HCEC 1CT (cell line): ENCODE measurements at places on chromosomes 13 and 19.
A peak's percentile ranks its signal among the peaks of the same experiment; 100 is the strongest.

GRCh38 chr19:11984986-11985385, 20.1 kb downstream of the ZNF763 start:
- no peak for DNase-seq

- no peak for DNase-seq
Measured at GRCh38 chr13:36683701-36684100, 9.9 kb downstream of the SERTM1 start.

GRCh38 chr13:97267418-97268059, 45.4 kb downstream of the MBNL2 start:
- no peak for DNase-seq

DNA sequence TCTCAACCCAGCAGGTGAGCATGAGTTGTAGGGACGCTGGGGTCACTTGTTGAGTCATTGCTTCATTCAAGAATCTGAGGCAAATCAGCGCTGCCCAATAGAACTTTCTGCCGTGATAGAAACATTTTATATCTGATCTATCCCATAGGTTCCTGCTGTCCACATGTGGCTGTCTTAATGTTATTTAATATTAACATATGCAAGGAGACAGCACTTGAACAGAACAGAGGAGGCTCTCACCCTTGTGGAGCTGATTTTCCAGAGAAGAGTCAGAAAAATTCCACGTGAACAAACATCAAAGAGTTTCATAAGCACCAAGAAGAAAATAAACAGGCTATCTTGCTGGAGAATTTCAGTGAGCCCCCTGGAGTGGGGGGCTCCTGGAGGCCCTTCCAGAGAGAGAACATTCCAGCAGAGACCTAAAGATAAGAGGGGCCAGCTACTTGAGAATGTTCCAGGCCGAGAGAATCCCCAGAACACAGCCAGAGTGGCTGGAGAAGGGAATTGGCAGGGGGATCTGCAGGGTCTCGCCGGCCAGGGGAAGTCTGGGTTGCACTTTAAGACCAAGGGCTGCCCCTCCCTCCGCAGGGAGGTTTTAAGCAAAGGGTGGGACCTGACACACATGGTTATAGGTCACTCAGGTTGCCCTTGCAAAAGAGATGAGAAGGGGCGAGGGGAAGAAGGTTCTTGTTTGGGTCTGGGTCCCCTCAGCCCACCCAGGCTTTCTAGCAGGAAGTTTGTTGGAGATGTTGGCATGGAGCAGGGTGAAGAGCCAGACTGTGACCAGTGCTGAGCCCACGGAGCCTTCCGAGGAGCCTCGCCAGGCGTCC, 135.7 kb downstream of the CRYL1 start:
- DNase-seq = no peak

GRCh38 chr19:3135961-3136683, at the start of gene GNA15:
TSS of gene GNA15 (plus strand) at chr19:3136033. CDS start at chr19:3136451, 418 bp downstream.
- DNase-seq = no peak

GRCh38 chr19:19579533-19580361, 38.7 kb downstream of the PBX4 start:
- DNase-seq = no peak

GRCh38 chr13:75691183-75691582, 55.1 kb downstream of the LMO7 start:
- DNase-seq = peak; percentile 40

GRCh38 chr13:109485136-109485794, 301.1 kb downstream of the IRS2 start:
- DNase-seq = no peak

GRCh38 chr19:10195199-10195519, 406 bp upstream of the DNMT1 start:
- no peak for DNase-seq

GRCh38 chr13:102147353-102147752, 254.5 kb downstream of the FGF14 start:
- DNase-seq = no peak

GRCh38 chr13:81406639-81407292, 1065.8 kb upstream of the SPRY2 start:
- DNase-seq = no peak

GRCh38 chr13:76737526-76737925, 148.7 kb downstream of the KCTD12 start:
- no peak for DNase-seq

GRCh38 chr13:33994198-33994597, 176.2 kb downstream of the RFC3 start:
- DNase-seq = no peak

- DNase-seq = no peak
Measured at GRCh38 chr13:113086031-113086750, 19.4 kb upstream of the F7 start.

- no peak for DNase-seq
Measured at GRCh38 chr13:99179460-99179859, 21.2 kb upstream of the UBAC2 start.

- DNase-seq = no peak
Measured at GRCh38 chr13:112733112-112733511, 43.3 kb downstream of the ATP11A start.
